ENCODE measurements at places on chromosomes 12 and 14.

GRCh38 chr14:53365486-53366130, 212.5 kb upstream of the DDHD1 start:
- no peak for DNase-seq

DNA sequence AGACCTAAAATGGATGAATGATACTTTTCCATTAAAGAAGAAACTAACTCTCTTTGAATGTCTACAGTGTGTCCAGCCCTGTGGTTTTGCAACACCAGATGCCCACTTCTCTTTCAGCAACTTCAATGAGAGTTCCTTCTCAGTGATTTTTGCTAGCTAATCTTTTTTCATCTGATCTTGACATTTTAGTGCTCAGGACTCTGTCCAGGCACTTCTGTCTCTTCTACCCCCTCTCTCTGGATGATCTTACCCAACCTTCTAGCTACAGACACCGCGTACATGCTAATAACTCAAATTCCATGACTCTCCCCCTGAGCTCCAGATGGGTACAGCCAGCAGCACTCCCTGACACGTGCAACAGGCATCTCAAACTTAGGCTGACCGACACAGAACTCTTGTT, 161.1 kb upstream of the FOXN3 start:
- no peak for DNase-seq

DNA sequence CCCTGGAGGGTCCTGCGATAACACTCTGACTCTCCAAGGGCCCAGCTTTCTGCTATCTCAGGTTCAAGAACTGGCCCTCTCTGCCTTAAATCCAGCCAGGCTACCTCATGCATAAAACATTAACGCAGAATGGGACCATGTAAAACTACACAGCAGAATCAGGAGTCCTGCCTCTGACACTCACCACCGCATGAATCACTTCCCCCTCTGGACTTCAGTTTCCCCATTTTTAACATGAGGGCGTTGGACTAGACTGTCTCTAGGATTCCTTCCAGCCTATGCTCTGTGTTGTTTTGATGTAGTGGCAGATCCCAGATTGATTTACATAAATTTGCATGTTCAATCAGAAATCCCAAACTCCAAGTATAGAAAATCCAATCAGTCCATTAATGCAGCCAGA, 3.3 kb downstream of the NCKAP5L start:
- DNase-seq = no peak

DNA sequence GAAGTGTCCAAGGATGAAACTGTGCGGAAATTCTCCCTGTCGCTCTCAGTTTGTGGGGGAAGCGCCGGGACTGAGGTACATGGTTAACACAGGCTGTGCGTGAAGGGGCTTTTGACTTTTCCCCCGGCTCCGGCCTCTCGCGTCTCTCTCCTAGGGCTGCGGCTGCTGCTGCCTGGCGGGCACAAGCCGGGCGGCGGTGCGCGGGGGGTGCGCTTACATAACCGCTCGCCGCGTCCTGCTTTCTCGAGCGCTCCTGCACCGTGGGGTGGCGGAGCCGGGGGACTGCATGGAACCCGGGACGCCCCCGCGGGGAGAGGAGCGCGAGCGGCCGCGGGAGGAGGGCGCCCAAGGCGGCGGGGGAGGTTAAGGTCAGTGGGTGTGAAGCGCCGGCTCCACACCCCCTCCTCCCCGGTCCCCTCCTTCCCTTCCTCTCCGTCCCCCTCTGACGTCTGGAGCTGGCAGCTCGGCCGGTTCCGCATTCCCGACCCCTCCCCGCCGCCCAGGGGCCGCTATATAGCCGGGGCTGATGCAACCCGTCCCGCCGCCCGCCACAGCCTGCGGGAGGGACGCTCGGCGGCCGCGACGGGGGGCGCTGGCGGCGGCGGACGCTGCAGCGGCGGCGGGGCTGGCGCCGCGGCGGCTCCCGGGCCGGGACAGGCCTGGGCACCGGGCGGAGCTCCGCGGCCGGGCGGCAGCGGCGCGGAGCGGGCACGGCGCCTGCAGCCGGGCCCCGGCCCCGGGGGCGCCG, at the start of gene JDP2:
Gene JDP2 (plus strand): TSS at position 541 of the 748 bp plus-strand sequence. CDS start 9,899 bp downstream, outside the sequence.
- DNase-seq = no peak

DNA sequence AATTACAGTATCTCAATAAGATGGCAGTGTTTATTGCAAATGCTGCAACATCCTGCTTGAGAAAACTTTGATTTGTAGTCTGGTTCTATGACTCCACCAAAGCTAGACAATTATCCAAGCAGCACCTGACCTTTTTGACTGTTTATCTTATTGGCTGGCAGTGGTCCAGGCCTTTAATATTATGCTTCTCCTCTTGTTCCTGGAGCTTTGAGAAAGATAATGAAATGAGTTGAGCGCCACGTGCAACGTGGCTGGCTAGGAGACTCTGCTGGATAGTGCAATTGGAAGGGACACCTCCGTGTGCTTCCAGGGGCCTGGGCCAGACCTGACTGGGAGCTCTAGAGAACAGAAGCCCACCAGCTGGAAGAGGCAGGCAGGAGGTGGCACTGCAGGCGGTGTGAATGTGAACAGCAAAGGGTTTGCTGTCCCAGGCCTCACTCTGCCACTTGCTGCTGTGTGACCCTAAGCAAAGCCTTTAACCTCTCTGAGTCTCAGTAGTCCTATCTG, 349.3 kb downstream of the CACNA1C start:
- no peak for DNase-seq

DNA sequence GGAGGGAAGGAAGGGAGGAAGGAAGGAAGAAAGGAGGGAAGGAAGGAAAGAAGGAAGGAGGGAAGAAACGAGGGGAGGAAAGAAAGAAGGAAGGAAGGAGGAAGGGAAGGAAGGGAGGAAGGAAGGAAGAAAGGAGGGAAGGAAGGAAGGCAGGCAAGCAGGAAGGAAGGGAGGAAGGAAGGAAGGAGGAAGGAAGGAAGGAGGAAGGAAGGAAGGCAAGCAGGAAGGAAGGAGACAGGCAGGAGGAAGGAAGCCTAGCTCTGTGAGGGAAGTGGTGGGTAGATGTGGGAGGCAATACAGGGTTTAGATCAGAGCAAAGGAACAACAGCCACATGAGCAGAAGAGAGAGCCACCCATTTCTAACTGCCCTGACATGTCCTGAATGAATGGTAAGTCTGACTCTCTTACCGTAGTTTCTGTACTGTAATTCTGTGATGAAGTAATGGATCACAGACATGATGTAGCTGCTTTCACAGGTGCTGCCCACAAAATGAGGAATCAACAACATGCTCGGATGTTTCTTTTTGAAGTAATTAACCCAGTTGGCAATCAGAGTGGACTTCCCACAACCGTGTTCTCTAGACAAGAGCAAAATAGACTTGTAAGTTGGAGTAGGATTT, 24.4 kb upstream of the HSP90B1 start:
- no peak for DNase-seq

DNA sequence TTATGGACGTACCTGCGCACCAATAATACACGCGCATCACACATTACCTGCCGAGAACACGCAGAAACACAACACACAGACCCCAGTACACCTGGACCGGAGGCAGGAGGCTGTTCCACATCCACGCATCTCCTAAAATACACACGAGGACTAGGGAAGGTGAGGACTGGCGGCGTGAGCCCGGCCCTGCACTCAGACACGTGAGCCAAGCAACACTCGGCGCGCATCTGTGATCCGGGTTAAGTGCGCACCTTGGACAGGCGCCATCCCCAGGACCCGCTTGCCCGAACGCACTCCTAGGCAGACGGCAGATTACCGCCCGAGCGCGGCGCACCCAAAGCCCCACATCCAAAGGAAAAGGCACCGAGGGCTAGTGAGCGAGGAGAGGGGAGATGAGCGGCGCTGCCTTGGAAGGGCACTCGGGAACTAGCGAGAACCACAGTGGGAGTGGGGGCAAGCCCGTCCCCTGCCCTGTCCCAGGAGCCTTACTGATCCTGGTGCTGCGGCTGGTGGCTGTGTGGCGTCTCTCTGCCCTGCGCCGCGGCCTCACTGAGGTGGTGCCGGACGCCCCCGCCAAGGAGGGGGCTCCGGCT, 417 bp downstream of the GLS2 start:
- no peak for DNase-seq

DNA sequence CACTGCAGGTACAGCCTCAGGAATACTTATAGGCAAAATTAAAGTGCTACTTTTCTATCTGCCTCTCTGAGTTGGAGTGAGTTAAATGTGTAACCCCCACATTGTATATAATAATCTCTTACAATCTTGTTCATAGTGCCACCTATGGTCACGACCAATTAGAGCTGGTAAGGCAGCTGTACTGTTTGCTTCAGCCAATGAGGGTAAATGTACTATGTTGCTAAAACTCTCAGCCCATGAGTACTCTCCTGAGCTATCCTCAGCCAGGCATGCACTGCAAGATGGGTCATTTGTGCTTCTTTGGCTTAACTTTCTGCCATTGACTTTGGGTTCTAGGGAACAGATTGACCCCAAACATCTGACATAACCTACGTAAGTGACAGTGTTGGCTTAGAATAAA, 15.0 kb upstream of the MDM2 start:
- no peak for DNase-seq

GRCh38 chr14:65422088-65422834, 9.7 kb downstream of the FUT8 start:
- no peak for DNase-seq

DNA sequence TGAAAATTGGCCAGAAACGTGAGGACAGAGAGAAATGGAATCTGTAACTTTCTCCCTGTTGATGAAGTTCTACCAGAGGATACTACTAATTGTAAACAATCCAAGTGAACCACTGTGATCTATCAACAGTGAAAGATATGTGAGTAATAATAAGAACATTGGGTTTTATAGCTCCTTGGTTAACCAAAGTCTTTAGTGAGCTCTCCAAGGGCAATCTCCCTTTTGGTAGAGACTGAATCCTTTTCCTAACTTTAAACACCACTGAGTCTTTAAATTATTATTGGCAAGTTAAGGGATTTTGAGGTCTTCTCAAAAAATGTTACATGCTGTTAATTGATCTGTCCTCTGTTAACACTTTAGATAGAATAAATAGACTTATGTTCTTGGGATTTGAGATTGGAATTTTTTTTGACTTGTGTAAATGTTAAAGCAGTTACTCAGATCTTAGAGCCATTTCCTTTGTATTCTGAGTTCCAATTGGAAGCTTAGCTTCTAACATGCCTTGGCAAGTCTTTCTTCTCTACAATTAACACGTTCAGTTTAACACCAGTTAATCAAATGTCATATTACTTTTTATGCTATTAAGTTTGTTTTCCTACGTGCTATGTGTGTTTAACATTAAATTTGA, 338.2 kb upstream of the DDHD1 start:
- DNase-seq = no peak

GRCh38 chr14:31902945-31903646, 174.0 kb upstream of the ARHGAP5 start:
- no peak for DNase-seq

DNA sequence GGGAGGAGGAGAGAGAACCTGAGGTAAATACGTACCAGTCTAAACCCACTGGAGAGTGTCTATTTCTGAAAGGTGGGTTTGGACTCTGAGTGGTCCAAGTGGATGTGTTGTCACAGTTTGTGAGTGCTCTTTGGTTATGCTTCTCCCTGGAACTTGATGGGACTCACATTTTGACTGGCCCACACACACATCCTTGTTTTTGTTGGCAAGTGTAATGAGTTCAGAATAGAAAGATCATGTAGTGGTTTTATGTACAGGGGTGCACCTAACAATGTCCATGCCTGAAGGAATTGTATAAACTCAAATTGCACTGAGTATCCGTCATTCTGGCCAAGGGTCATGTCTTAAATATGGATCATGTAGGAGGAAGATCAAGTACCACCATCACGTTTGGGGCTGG, 4.8 kb downstream of the PPFIBP1 start:
- no peak for DNase-seq

DNA sequence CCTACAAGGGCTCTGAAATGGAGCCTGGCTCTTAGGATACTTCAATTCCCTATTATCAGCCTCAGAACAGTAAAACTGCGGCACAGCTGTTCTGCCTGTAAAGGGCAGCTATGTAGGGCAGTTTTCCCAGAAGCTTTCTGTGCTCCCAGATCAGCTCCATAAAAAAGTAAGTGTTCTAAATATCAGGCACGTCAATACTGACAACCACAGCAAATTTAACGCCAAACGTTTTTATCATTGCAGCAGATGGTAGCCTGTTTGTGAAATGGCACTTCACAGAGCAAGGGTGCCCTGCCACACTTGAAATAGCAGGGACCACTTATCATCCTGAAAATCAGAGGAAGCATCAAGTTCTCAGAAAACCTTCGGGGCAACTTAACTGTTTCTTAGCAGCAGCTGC, 54.8 kb upstream of the PTHLH start:
- DNase-seq = no peak

GRCh38 chr12:130384234-130384633, 46.5 kb downstream of the PIWIL1 start:
- DNase-seq = no peak

- DNase-seq = no peak
Observed at GRCh38 chr12:105352052-105352451, 21.6 kb downstream of the C12orf75 start.

DNA sequence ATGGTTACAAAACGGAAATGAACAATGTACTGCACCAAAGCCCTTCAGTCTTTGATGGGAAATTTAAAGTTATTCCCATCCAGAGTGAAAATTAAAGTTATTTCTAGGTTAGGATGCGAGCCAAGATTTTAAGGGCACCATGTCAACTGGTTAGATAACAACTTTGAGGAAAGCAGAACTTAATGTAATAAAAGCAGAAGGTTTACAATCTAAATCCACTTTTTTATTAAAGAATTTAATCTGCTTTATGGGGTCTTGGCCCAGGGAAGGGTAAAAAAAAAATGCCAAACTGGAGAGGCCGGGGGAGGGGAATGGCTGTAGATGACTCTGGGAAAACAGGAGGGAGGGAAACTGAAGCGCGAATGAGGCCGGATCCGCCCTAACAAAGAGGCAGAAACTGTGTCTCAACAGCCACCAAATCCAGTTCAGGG, 108.2 kb upstream of the ATF7IP start:
- no peak for DNase-seq

GRCh38 chr14:34275078-34275477, 187.0 kb downstream of the SPTSSA start:
- no peak for DNase-seq

- no peak for DNase-seq
Observed at GRCh38 chr12:80937391-80938238, at the start of gene LIN7A. LIN7A (minus strand) TSS chr12:80937934; CDS start chr12:80937722, 212 bp downstream.

DNA sequence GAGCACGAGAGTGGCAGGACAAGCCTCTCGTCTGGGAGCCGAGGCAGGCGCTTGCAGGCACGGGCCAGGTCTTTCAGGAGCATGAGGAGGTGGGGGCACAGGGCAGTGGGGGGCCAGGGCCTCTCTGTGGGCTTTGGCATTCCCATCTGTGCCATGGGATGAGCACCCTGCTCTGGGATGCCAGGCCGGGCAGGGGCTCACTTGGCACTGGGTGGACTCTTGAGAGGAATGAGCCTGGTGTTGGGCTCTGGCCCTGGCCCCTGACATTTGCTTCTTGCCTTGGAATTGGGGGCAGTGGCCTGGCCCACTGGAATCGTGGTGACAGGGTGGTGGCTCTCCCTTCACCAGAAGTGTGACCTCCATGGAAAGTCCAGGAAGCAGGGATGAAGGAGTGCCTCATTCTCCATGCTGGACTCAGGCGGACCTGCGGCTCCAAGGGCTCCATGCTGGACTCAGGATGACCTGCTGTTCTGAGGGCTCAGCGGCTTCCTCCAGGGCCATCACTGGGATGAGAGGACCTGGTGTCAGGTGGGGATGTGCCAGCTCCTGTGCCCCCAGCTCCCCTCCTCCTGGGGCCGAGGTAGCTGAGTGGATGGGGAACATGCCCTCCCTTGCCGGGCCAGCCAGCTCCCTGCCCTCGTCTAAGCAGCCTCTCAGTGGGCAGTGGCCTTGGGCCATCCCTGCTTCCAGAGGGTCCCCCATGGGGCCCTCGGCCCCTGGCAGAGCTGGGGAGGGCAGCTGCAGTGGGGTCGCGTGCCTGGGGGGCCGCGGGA, 220.3 kb downstream of the KIF26A start:
- DNase-seq = no peak
